AG08395 (cell line): ENCODE measurements at places on chromosomes 2 and 18.

DNA sequence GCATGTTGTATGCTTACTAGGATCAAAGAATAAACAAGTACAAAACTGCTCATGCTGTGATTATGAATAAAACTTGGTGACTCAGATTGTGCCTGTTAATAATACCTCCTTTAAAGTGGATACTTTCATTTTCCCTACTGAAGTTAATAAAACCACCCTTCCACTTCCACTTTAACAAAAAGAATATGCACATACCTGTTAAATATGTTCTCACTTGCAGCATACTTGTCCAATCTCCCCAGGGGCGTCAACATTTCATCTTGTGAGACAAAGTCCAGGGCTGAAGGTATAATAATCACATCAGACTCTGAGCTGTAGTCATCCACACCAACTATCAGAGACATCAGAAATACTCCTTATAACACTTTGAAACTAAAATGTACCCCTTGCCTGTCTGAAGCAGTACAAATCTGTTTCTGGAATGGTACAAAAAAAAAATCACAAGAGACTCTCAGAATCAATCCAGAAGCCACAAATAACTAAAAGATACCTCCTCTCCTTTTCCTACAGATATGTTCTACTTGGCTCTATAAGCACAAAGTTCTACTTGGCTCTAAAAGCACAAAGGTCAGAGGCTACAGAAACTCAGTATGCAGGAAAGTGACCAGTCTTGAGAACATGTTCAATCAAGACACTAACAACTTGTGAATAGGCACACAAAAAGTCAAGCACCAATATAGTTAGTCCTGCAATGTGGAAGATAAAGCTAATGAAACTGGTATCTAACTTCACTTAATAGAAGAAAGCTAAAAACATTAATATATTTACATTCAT is 19.3 kb downstream of the PPP4R1 start:
- DNase-seq, result no peak

DNA sequence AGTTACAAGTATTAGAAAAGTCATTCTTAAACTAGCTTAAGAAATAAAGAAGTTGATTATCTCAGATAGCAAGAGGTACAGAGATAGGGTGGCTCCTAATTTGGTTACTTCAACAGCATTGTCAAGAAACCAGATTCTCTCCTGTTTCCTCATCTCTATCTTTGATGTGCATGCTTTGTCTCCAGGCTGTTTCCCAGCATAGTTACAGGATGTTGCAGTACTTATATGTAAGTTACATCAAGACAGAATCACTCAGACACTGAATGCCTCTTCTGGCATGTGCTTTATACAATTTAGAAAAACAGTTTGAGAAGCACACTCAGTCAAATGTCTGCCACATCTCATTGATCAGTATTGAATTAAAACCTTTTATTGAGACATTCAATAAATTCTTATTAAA is 189.5 kb upstream of the UBE2E3 start:
- no peak for DNase-seq

GRCh38 chr18:32380559-32380958 is 90.1 kb downstream of the GAREM1 start:
- no peak for DNase-seq

GRCh38 chr18:6370410-6370809 is 44.3 kb downstream of the L3MBTL4 start:
- no peak for DNase-seq

DNA sequence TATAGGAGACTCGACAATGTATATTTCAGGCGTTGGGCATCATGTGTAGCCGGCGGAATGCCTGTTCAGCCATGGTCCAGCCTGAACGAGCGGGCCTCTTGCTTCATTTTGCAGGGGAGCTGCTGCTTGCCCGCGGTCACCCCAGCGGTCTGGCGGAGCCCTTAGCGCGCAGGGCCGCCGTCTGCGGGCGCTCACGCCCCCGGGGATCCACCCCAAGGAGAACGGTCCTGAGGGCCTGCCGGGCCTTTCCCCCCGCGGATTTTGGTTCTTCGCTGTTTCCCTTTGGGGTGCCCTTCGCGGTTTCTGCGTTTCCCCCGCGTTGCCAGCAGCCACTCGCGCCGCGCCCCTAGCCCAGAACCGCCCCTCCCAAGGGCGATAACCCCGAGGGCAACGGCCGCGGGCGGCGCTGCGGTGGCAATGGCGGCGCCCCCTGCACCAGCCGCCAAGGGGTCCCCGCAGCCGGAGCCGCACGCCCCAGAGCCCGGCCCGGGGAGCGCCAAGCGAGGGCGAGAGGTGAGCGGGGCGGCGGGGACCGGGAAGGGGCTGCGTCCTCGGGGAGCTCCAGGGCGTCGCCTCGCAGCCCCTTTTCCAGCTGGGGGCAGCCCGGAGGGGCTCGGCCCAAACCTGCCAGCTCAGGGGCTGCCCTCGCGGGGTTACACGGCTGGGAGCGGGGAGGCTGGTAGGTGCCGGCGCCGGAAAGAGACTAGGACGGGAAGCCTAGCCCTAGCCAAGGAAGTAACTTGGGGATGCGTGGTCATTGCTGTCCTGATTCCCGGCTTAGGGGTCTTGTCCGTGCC is at the start of gene MFSD2B:
MFSD2B (plus strand) TSS at position 406 of the 797 bp plus-strand sequence; CDS start at position 418, 12 bp downstream.
- peak; percentile 42 for DNase-seq

DNA sequence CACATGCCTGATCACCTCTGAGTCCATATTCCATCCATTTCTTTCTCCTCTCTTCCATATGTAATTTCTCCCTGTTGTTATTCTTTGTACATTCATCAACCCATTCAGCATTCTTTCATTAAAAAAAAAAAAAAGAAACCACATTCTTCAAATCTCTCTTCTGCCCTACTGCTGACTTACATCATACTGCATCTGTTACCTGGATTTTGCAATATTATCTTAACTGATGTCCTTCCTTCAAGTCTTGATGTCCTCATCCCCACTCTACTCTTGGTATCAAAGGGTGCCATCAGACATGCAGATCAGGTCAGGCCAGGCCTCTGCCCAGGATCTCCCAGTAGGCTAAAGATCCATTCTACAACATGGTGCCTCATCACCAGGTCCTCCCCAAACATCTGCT is 90.6 kb downstream of the SGPP2 start:
- no peak for DNase-seq

- no peak for DNase-seq
Measured at GRCh38 chr18:45680066-45680690, 43.8 kb upstream of the SLC14A1 start.

DNA sequence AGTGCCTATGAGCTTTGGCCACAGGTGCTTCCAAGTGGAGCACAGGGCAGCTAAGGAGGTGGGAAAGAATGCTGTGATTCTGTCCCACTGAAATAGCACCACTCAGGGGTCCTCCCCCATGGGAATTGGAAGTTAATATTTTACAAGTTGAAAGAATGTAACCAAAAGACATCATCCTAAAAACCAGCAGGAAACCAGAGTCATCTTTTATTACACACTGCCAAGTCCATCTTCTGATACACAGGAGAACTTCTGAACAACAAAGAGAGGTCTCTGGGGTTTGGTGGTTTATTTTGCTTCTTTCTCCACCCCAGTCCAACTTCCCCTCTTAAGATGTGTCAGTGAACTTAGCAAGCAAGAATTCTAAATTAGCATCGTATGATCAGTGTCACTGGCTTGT is 47.7 kb downstream of the COLEC12 start:
- DNase-seq, result no peak

DNA sequence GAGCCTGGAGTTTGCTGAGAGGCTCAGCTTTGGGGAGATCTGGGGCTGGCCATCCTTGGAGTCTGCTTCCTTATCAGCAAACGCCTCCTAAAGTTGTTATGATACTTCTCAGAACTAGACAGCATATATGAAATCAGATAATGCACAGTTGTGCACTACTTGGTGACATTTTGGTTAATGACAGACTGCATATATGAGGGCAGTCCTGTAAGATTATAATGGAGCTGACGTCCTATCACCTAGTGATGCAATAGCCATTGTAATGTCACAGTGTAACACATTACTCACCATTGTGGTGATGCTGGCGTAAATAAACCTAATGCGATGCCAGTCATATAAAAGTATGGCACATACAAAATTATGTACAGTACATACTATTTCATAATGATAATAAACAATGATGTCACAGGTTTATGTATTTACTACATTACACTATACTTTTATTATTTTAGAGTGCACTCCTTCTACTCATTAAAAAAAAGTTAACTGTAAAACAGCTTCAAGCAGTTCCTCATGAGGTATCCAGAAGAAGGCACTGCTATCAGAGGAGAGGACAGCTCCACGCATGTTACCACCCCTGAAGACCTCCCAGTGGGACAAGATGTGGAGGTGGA is 298.1 kb upstream of the REV1 start:
- no peak for DNase-seq

GRCh38 chr18:62976227-62976626 is 260.9 kb downstream of the PHLPP1 start:
- no peak for DNase-seq

DNA sequence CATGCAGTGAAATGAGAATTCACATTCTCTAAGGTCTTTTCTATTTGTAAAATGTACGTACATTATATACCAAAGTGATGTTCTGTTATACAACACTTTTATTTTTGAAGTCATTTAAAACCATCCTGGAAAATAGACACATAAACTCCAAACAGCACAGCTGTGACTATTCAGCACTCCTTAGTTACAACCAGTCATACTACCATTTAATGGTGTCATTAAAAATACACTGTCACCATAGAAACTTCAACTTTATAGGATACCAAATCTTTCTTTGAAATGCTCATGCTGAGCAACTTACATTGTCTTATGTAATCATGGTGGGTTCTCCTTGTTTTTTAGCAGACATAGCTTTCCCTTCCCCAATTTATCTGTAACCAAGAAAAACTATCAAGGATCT is 85.3 kb downstream of the METTL4 start:
- no peak for DNase-seq

- DNase-seq, result no peak
Measured at GRCh38 chr2:26854283-26854827, 6.4 kb downstream of the DPYSL5 start.

GRCh38 chr2:231563378-231563961 is 29.2 kb upstream of the TEX44 start:
- peak; percentile 86 for DNase-seq

DNA sequence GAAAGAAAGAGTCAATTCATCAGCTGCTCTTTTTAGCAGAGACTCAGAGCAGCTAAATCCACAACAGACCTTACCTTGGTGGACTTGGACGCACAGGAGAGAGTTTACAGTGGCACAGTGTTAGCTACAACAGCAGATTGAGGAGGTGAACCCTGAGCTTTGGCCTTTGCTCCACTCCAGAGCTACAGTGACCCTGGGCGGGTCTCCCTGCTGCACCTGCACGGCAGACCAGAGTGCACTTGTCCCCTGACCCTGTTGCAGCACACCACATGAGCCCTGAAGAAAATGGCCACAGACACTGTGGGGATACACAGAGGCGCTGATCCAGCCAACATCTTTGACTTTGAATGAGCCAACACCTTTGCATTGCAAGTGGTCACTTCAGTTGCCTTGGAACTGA is 11.0 kb downstream of the SLC19A3 start:
- DNase-seq, result no peak

DNA sequence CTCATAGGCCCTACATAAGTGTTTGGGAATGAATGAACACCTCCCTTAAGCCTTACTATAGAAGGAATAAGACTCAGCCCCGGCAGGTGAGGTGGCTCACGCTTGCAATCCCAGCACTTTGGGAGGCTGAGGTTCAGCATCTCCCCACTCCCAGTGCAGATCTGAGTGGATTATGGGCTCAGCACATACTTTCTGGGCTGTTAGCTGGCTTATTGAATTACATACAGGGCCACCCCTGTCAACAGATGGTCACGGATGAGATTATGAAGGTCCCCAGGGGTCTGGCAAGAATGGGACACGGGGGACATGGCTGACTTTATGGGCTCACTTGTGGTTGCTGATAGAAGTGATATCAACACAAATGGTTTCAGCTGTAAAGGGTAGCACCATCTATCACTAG is 322.3 kb downstream of the TSN start:
- DNase-seq, result no peak

- no peak for DNase-seq
Measured at GRCh38 chr18:13437796-13438506, 219.4 kb downstream of the LDLRAD4 start.

GRCh38 chr2:219399716-219400478 is 12.2 kb upstream of the DNPEP start:
- DNase-seq, result no peak

DNA sequence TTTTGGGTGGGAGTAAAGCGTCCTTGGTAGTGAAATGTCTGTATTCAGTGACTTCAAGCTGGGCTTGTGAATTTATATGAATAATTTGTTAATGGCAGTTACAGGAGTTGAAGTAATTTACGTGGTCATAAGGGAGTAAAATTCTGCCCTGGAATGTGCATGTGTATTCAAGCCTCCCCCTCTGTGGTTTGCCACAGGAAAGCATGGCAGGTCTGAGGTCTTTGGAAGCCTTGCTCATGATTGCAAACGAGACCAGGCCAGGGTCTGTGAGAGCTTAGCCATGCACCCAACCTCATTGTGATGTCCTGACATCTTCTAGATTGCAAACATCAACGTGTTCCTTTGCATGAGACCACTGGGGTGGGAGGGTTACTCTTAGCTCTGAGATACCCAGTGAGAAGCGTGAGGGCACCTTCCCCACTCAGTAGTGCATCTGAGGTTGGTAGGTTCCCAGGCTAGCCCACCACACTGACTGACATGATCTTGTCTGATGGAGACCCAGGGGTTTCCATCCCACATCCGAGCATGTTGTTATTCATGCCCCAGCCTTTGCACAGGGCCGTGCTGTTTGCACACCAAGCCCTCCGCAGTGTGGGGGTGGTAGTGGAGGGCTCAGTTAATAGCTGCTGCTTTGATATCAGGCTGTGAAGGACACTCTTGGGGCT is 216.5 kb downstream of the KLHL29 start:
- DNase-seq, result no peak

DNA sequence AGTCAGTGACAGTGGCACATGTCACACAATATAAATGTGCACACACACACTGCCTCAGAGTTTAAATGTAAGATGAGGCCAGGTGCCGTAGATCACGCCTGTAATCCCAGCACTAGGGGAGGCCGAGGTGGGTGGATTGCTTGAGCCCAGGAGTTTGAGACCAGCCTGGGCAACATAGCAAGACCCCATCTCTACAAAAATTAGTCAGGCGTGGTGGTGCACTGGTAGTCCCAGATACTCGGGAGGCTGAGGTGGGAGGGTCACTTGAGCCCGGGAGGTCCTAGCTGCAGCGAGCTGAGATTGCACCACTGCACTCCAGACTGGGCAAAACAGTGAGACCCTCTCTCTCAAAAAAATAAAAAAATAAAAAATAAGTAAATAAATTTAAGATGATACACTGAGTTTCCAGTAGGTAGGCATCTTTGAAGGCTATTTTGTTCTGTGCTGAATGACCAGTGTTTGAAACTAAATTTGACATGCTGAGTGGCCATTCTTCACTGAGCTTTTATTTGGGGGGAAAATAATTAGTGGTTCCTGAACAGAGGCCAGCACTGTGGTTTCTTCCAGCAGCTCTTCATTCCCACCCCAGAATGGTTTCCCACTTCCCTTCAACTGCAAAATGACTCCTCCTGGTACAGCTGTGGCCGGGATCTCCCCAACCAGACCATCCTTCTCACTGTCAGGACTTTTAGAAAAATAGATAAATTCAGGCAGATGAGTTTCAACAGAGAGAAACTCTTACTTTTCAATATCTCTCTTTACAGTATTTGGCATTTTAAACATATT is 44.9 kb downstream of the PSMG2 start:
- no peak for DNase-seq

- no peak for DNase-seq
Measured at GRCh38 chr2:201018636-201019035, 52.8 kb downstream of the HYCC2 start.
